Hematopoietic multipotent progenitor cell (in vitro differentiated cells): ENCODE measurements at places on chromosomes 13 and 19. TPM values are rescaled to one million over a fixed set of nuclear protein-coding genes. Genes with fewer than 3 reads are reported as not detected.

DNA sequence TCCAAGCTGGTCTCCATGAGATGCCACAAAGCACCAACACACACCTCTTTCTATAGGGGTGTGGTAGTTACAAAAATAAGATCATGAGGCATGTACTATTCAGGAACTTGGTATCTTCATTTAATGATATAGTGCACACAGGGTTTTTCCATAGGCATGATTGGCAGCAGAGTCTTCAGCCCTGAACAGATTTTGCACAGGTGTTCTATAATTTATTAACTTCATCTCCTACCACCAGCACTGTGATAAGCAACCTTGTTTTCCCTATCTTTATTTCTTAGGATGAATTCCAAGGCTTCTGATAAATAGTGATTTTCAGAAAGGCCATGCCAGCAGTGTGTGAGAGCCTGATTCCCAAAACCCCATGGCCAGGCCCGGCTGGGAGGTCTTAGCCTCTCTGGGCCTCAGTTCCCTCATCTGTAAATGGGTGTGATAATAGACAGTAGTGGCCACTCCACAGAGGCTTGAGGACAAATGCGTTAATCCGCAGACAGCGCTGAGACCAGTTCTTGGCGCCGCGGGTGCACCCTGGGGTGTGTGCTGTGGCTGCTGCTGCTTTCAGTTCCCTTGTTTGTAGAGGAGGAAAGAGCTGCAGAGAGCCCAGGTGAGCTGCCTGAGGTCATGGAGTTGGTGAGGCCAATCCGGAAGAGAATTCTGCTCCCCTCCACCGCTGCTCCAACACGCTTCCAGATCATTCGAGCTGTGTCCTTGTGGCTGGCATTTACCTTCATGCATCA lies 33.1 kb downstream of the DHRS12 start:
- no peak for DNase-seq

DNA sequence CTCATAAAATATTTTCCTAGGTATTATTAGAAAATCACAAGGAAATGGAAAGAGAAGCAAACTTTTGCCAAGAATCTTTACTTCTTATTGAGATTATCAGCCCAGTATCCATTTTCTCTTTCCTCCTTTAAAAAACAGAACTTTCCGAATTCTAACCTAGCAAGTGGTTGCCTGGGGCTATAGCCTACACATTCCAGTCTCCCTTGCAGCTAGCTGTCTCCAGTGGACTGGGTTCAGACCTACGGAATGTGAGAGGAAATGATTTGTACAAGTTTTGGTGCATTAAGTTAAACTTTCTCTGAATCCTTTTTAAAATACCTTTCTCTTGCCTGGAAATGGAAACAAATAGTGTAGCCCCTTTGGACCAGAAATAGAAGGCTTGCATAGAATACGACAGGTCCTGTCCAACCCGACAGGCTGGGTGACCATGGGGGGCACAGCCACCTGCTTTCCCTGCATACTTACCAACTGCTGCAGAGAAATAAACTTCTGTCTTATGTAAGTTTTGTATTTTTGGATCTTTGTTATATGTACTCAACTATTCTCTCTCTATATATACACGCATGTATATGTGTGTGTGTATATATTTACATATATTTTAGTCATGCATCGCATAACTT lies 185.9 kb downstream of the NALCN start:
- DNase-seq, result no peak

GRCh38 chr13:30502237-30502636 lies 36.5 kb upstream of the HMGB1 start:
- DNase-seq, result no peak

DNA sequence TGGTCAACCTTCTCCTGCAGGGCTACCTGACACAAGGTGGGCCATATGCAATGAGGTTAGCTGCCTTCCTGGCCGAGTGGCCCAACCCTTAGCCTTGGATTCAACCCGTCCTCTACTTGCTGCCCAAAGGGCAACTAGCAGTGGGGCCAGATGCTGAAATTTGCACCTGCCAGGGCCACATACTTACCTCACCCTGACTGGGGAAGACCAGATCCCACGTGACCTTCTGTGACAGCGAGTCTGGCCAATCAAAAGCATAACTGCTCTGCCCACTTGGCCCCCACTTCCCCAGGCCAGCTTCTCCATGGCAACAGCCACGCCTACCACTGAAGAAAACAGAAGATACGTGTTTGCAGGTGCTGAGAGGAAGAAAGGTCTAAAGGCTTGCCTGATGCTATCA lies 10.9 kb downstream of the PEG3 start:
- DNase-seq, result no peak

DNA sequence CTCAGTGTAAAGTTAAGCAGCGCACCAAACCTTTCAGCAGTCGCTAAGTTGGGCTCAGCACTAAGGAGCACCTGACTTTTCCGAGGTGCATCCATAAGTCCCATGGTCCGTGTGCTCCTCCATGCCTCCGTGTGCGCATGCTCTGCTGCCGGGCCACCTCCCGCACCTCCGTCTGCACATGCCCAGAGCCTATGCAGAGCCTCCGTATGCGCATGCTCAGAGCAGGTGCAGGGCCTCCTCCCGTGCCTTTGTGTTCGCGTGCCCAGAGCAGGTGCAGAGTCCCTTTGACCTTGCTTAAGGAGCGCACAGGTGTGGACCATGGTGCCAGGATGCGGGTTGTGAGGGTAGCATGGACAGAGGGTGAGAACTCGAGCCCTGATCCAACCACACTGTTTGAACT lies 46.0 kb downstream of the ATP11A start:
- no peak for DNase-seq

DNA sequence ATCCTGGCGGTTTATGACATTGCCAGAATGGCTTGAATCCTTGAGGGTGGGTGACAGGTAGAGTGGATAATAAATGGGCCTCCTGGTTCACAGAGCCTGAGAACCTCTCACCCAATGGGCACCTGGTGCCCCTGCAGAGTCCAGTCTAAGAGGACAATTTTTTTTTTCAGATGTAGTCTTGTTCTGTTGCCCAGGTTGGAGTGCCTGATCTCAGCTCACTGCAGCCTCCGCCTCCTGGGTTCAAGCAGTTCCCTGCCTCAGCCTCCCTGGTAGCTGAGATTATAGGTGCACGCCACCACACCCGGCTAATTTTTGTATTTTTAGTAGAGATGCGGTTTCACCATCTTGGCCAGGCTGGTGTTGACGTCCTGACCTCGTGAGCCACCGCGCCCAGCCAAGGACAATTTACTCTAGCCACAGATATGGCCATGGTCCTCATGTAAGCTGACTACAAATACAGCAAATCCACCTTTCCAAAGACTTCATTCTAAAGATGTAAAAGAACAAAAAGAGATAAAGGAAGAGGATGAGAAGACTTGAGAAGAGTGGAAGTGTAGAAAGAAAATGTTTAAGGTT lies 33.0 kb downstream of the COL4A2 start:
- DNase-seq, result no peak

DNA sequence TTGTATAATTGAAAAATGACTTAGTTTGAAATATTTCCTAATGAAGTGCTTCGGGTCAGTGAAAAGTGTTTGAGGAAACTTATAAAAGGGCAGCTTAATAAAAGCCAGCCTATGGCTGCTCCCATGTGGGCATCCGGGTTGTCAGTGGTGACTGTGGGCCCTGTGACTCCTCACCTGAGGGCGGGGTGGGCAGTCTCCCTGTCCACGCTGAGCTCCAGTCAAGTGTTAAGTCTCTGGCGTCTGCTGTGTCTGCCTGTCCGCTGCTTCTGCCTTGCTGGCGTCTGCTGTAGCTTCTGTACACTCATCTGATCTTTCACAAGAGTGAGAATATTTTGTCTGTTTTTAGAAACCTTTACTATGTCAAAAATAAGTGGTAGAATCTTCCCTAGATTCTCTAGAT lies 7.1 kb downstream of the LAMP1 start:
- DNase-seq, result no peak

DNA sequence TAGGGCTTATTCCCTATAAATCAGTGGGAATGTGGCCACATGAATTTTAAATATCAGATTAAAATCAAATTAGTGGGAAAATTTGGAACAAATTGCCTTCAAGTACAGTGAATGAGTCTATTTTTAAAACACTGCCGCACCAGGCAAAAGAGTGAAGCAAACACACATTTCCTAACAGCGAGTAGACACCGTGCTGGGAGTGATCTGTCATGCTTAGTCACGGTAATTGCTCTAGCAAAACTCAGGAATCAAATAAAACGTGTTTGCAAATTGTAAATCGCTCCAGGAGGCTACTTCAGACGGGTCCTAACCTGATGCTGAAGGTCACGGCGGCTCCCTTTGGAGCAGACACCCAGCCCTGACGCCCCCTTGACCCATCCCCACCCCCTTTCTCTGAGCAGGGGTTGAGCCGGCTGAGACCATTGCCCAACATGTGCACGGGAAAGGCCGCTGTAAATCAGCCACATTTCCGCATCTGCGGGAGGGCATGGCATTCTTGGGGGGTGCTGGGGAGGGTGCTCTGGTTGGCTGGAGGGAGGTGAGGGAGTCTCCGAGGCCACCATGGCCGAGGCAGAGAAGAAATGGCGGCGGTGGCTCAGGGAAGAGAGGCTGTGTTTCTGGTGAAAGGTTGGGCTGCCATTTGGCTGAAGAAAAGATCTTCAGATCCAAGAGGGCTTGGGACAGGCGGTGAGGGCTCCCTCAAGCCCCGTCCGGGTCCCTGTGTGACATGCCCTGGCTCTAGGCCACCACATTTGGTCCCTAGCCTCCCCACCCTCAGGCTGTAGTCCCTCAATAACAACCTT lies 8.9 kb downstream of the CEBPA start:
- peak; percentile 65 for DNase-seq

- DNase-seq, result no peak
These were observed 28.0 kb upstream of the SACS start for GRCh38 chr13:23461544-23461943.

- DNase-seq, result no peak
These were observed 283.1 kb downstream of the MTUS2 start for GRCh38 chr13:29103065-29103800.

DNA sequence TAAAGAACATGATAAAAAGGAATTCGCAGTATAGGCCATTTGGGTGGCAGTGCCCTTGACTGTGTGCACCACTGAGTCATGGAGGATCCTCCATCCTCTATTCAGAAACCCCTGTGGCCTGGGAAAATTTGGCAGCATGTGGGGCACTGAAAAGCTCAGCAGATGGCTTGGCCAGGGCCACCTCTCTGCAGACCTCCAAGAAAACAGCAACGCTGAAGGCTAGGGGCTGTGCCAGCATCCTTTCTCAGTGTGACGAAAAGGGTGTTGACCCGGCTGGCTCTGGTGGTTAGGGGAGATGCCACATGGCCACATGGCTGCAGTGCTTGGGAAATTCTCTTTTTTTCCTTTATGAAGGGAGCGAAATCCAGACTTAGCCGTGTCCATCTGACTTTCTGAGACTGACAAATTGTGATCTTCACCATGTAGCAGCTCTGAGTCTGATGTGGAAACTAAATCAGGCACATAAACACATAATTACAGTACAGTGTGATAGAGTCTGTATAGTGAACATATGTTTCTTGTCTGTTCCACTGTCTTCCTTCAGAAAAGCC lies 178.0 kb downstream of the KCTD12 start:
- DNase-seq, result no peak

DNA sequence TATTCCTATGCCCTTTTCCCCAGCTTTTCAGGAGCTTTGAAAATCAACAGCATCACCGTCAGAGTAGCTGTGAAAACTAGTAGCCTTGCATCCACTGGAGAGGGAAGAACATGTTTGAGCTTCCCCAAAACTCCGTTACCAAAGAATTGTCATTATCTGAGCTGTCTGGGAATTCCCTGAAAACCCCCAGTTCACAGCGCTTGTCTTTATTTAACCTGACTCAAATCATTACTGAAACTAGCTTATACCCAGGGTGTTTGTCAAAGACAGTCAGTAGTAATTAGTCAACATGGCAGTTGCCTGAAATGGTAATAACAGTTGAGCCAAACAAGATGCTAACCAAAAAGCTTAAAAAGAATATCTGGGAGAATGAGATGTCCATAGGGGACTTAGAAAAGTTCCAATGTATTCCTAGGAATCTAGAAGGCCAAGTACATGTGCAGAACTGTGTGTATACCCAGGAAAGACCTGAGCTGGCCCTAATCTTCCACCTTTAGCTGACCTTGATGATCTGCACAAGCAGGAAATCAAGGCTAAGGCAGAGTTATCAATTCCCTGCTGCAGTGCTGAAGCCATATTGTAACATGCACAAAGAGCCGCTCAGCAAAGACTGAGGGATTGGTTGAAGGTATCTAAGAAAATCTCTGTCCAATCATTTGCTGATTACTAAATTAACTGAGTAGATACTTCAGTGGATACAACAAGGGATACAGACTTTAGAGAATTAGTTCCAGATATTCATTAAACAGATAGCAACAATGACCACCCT lies 130.8 kb downstream of the KL start:
- no peak for DNase-seq

- DNase-seq, result no peak
These were observed 53.3 kb upstream of the C13orf46 start for GRCh38 chr13:114027046-114027715.

GRCh38 chr19:40191836-40192646 lies 815 bp downstream of the MAP3K10 start:
- peak; percentile 11 for DNase-seq

DNA sequence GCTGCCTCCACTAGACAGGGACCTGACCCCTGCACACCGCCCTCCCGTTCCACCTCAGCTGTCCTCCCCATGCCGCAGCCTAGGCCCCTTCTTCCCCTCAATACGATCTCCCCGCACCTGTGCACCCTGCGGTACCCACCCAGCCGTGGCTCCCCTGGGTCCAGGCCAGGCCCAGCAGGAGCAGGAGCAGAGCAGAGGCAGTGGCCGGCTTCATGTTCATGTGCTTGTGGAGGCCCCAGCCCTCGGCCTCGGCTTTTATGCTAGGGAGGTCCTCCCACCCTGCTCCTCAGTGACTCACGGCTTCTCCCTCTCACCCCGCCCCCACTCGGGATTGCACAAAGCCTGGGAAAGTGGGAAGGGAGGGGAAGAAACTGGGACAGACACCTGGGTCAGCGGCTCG lies 11.4 kb upstream of the KRTDAP start:
- DNase-seq, result no peak

DNA sequence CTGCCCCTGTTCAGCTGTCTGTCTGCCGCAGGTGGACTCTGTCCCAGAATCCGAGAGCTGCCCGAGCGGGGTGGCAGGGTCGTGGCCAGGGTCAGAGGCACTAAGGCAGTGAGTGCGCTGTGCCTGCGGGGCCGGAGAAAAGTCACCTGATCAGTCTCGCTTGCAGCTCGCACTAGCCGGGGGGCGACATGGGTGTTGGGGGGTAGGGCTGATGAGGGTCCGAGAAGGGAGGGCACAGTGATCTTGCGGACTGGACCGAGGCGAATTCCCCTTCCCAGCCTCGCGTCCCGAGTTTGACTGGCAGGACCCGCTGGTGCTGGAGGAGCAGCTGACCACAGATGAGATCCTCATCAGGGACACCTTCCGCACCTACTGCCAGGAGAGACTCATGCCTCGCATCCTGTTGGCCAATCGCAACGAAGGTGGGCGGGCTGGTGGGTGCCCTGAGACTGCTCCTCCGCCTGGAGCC lies 627 bp downstream of the GCDH start:
- no peak for DNase-seq

The OR10H5 gene
- not detected for total RNA-seq

The RASIP1 gene
- total RNA-seq, result 0.54 TPM

The LILRA1 gene
- total RNA-seq, result 2.7 TPM

The NAPSA gene
- 0.27 TPM for total RNA-seq

The SPINT2 gene
- 249 TPM for total RNA-seq

The UBAC2 gene
- total RNA-seq, result 43.4 TPM

The TTYH1 gene
- total RNA-seq, result 0.81 TPM

The PEAK3 gene
- under 0.01 TPM for total RNA-seq

The CD37 gene
- 255 TPM for total RNA-seq

The FAM83E gene
- 3.2 TPM for total RNA-seq

The NKG7 gene
- total RNA-seq, result 24.0 TPM

The GAS6 gene
- total RNA-seq, result 0.81 TPM

The EFNB2 gene
- total RNA-seq, result 0.81 TPM

The POU4F1 gene
- under 0.01 TPM for total RNA-seq

The ZNF560 gene
- not detected for total RNA-seq

The ZIC5 gene
- total RNA-seq, result not detected

The FAM98C gene
- 9.4 TPM for total RNA-seq
